ENCODE measurements at places on chromosomes 7 and 10.

DNA sequence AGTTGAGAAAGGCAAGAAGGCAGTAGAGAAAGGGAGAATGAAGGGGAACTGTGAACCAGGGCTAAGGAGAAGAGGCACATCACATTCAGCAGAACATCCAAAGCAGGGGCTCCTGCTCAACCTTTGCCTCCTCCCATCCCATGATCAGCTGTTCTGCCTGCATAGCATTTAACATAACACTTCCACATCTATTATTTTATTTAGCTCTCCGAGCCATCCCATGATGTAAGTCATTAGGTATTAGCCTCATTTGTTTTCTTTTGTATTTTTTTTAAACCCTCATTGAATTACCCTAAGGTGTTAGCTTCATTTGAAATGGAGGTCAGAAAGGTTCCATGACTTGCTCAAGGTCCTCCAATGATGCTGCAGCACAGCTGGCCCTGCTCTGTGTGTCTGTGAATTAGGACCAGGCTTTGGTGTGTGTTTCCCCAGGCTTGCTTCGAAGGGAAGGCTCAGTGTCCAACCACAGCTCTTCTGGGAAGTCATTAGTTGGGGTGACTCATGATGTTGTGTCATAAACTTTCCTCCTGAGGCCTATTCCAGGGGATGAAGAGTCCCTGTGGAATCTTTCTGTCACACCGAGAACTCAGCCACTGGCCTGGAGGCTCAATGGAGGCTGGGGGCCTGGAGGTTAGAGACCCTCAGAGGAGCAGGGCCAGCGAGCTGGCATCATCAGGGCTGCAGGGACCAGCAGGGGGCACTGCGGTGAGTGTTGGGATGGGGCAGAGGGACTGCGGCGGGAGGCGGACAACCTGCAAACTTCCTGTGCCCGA is 16.5 kb downstream of the NPFFR1 start:
- peak; percentile 84 for DNase-seq

GRCh38 chr7:55107946-55108345 is 89.1 kb downstream of the EGFR start:
- DNase-seq: no peak

- no peak for DNase-seq
Measured at GRCh38 chr7:22944510-22944909, 69.4 kb downstream of the HYCC1 start.

DNA sequence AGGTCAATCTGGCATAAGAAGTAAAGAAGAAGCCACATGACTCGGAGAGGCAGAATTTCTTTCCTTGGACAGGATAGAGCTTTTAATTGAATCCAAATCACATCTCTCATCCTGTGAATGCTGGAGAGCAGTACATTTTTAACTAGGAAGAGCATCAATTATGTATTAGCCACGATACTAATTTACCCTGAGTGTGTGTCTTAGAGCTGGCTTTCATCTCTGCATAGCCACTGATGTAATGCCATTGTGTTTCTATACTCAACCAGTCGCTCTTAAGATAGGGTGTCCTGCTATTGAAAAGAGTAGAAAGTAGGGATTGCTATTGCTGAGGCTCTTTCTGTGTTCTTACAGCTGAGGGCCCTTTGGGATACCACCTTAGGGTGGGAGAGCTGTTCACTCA is 280.3 kb downstream of the AUTS2 start:
- DNase-seq: no peak

GRCh38 chr10:7546385-7546967 is 120.3 kb downstream of the ITIH5 start:
- DNase-seq: no peak

GRCh38 chr7:139656387-139656786 is 121.4 kb downstream of the HIPK2 start:
- no peak for DNase-seq

DNA sequence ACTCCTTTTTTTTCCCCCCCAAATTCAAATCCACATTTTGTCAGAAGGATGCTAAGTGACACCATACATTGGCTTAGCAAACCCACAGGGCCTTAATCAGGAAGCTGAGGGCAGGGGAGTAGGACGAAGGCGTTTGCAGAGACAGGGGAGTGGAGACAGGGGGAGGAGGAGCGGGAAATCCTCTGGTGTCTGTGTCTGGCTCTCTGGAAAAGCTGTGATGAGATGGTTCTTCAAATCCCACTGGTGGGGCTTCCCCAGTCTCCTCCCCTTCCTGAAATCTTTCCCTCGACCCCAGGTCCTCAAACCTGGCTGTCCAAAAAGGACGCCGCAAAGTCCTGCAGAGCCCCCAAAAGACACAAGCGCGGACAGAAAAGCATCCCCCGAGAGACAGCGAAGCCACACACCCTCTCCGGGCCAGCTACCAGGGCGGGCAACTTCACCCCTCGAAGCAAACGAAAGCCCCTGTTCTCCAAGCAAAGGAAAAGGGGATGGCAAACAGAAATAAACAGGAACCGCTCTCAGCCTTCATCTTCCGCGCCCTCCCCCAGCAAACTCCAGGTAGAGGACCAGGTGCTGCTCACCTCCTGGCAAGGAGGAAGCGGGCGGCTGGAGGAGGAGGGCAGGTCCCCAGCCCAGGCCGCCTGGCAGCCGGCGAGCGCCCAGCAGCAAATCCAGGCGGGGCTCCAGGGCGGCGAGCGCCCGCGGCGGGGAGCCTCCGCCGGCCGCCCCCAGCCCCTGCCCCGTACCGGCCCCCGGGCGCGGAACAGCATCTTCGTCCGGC is 520 bp downstream of the ELAPOR2 start:
- DNase-seq: no peak

- no peak for DNase-seq
Measured at GRCh38 chr10:44971434-44971833, 7.2 kb downstream of the DEPP1 start.

DNA sequence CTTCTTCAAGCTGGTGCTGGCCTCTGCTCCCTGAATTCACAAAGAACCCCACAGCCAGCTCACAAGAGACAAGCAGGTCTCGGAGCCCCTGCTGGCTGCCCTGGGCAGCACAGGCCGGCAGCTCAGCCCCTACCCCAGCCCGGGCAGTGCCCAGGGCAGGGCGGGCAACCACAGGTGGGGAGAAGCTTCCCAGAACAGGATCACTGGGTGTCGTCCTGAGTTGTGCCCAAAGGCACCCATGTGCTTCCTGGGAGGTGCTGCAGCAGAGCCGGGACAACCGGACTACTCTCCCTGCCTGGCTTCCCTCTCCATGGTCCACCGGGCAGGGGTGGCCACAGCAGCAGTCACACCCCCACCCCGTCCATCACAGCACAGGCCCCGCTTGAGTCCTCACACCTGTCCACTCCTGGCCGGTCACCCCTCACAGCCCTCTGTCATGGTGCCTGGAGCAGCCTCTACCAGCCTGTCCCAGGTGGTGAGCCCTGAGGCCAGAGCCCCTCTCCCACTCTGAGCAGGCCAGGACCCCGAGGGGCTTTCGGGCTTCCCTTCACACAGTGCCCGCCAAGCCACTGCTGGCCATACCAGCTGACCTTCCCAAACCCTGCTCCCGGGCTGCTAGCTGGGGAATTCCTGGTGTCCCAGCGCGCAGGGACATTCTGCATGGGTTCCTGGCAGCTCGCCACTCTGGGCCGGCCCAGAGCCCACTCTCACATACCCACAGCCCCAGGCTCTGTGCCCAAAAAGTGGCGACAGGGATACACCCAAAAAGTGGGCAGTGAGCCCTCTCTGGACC is 3.1 kb downstream of the RASGEF1A start:
- no peak for DNase-seq

DNA sequence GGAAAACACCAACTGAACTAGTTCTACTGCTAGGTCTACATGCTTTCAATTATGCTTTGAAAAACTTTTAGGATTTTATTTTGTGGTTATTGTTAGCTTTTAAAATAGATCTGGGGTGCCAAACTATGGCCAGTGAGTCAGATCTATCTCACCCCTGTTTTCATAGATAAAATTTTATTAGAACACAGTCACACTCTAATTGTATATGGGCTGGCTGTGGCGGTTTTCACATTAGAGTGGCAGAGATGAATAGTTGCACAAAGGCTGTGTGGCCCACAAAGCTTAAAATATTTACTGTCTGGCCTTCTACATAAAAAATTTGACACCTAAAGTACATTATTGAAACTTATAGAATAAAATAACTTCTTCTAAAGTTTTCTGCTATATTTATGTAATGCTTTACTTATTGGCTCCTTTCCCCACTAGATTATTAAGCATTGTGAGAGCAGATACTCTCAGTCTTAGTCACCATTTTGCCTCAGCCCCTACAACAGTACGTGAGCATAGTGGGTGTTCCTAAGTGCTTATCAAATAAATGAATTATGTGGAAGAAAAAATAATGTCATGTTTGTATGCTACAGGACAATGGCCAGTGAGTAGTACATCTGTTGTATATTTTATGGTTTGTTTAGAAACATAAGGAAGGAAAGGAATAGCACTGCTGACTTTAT is 5.4 kb upstream of the SUV39H2 start:
- no peak for DNase-seq

- DNase-seq: peak; percentile 49
Measured at GRCh38 chr7:131692131-131692960, 135.9 kb upstream of the PODXL start.

- DNase-seq: no peak
Measured at GRCh38 chr10:8360814-8361509, 306.5 kb downstream of the GATA3 start.

GRCh38 chr10:25999295-25999981 is 65.4 kb downstream of the MYO3A start:
- DNase-seq: no peak

DNA sequence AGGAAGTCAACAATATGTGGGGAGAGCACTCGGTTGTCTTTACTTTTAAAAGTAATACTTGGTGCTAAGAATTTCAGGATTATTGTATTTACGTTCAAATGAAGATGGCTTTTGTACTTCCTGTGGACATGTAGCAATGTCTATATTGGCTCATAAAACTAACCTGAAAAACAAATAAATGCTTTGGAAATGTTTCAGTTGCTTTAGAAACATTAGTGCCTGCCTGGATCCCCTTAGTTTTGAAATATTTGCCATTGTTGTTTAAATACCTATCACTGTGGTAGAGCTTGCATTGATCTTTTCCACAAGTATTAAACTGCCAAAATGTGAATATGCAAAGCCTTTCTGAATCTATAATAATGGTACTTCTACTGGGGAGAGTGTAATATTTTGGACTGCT is 32.7 kb downstream of the SIRT1 start:
- no peak for DNase-seq

- no peak for DNase-seq
Measured at GRCh38 chr7:117600911-117601310, 121.1 kb downstream of the CFTR start.

DNA sequence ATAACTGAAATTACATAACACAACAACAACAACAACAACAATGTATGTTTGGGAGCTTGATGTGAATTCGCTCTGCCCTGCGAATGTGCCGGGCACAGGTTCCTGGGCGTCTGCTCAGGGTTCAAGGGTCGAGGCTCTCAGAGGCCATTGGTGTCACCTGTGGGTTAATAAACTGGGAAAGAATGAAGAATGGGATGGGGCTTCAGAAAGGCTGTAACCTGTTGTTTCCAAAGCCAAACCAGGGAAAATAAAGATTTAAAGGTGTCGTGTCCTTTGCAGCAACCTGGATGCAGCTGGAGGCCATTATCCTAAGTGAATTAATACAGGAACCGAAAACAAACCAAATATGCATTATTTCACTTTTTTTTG is 17.3 kb upstream of the KLRG2 start:
- DNase-seq: no peak

DNA sequence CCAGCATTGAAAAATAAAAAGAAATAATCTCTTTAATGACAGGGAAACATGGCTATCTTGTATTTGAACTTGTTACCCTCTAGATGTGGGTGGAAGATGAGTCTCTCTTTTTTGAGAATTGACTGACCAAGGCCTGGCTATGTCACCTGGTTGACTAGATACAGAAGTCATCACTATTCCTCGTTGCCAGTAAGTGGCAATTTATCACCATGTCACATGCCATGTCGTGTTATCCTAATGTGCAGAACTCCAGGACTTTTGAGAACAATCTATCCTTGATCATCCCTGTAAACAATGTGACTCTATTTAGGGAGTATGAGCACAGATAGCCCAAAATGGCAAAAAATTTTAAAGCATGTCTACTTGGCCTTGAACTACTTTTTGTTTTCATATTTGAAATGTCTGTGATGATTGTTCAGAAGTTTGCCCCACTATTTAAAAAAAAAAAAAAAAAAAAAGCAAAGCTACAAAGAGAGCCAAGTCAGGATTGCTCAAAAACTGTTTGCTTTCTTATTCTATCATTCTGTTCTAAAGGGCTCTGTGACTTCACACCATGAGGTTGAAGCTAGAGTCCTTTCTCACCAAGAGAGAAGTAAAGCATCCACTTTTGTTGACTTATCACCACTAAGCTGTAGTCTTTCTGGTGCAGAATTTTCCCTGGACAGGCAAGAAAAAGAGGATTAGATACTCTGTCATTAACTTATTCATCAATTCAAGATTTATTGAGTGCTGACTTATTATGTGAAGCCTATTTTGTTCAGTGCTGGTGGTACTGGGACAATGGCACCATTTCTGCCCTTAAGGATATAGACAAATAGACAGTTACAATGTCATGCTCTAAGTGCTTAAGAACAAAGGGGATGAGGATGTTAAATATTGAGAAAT is 10.4 kb upstream of the WIPF3 start:
- DNase-seq: no peak

DNA sequence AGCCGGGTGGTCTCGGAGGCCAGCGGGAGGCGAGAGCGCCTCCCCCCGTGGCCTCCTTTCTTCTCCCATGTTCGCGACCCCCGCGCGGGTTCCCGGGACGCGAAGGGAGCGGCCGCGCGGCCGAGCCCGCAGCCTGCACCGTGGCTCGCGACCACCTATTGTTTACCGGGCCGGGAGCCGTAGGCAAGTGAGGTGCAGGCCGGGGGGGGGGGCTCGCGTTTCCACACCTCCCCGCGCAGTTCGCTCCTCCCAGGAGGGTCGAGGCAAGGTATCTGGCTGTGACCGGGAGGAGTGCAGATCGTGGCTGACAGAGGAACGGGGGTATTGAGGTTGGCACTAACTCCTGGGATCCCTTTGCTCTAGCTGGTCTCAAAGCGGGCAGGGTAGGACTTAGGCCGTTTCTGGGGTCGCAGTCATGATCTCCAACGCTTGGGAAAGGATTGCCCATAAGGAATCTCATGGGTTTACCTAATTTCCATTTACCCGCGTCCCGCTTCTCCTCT is 734 bp downstream of the PTPN12 start:
- DNase-seq: no peak

GRCh38 chr10:5043716-5044115 is 40.1 kb upstream of the AKR1C2 start:
- DNase-seq: no peak

GRCh38 chr7:91375378-91375777 is 111.1 kb downstream of the FZD1 start:
- no peak for DNase-seq

- DNase-seq: peak; percentile 12
Measured at GRCh38 chr10:86757113-86757972, 924 bp downstream of the BMPR1A start.

- no peak for DNase-seq
Measured at GRCh38 chr7:42750172-42750571, 161.7 kb downstream of the C7orf25 start.

GRCh38 chr7:44618753-44619152 is 12.3 kb downstream of the OGDH start:
- DNase-seq: no peak

DNA sequence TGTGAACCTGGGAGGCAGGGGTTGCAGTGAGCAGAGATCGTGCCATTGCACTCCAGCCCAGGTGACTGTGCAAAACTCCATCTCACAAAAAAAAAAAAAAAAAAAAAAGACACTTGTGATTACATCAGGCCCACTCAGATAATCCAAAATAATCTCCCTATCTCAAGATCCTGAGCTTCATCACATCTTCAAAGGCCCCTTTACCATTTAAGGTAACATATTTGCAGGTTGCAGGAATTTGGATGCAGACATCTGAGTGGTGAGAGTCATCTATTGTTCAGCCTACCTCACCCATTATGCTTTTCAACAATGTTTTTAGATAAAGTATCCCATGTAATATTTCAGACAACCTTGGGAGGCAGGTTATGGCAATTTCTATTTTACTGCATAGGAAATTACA is 51.4 kb upstream of the EXOC4 start:
- no peak for DNase-seq
